Activated T-helper 2 cell treated with anti-CD3 and anti-CD28 coated beads, Interferon-gamma antibody, Interleukin-2, Interleukin-4, amounts not matched to agents 10 μg/mL and 5 μg/mL and 100 μg/mL, durations not matched to agents 14 hours and 24 hours and 36 hours (primary cell): ENCODE measurements at places on chromosomes 3 and 15. TPM values are rescaled to one million over a fixed set of nuclear protein-coding genes. Genes with fewer than 3 reads are reported as not detected.

- no peak for DNase-seq
These were observed 54.4 kb upstream of the THUMPD3 start for GRCh38 chr3:9308298-9308990.

- DNase-seq: no peak
These were observed 124.5 kb downstream of the SMAD6 start for GRCh38 chr15:66826507-66826906.

ADGRG7 gene
- not detected in 2 replicates for total RNA-seq

DNA sequence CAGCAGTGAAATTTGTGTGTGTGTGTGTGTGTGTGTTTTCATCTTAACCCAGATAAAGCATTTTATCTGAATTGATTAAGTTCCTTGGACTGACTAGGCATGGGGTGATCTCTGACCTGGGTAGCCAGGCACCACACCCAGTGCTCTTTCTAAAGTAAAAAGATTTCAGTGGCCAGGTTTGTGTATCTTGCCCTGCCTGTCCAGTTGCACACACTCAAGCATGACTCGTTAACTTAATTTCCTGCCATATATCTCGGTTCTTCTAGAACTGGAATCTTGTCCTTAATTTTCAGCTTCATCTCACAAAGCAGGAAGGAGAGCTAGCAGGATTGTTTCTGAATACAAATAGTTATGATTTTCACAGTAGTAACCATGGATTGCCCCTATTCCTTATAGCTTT, 17.0 kb downstream of the TM4SF18 start:
- no peak for DNase-seq

GRCh38 chr15:70436428-70436827, 326.9 kb downstream of the UACA start:
- DNase-seq: no peak

DNA sequence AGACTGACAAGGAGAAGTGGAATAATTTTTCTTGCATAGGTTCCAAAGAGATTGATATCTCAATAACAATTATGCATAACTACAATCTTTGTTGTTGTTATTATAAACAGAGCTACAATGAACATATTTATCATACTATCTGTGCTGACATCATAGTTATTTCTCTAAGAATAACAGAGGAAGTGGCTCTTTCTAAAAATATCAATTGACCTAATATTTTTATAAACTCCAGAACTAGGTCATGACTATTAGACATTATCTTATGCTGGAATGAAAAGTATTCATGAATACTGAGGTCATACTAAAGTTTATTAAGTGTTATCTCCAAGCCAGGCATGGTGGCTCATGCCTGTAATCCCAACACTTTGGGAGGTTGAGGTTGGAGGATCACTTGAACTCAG, 114.1 kb downstream of the DCLK3 start:
- DNase-seq: no peak

WWTR1 gene
- total RNA-seq: 2.6 TPM in 2 replicates

DNA sequence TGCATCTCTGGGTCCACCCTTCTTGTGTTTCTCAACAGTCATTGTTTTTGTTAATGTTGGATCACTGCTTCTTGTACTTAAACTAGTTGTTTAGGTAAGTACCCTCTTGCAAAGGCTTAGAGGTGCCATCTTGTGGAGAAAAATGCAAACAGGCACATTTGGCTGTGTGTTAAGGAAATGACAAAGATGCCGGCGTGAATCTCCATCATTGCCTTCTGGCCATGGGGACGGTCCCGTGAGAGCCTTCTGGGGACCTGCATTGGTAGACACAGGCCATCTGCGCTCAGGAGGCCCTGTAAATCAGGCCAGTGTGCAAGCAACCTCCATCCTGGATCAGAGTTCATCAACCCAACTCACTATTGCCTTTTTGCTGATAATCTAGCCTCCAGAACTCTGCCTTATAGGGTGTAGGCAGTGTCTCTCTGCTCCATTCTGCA, 158.6 kb upstream of the NR2E3 start:
- no peak for DNase-seq
